WERI-Rb-1 (cell line): ENCODE measurements at places on chromosomes 4 and X.

DNA sequence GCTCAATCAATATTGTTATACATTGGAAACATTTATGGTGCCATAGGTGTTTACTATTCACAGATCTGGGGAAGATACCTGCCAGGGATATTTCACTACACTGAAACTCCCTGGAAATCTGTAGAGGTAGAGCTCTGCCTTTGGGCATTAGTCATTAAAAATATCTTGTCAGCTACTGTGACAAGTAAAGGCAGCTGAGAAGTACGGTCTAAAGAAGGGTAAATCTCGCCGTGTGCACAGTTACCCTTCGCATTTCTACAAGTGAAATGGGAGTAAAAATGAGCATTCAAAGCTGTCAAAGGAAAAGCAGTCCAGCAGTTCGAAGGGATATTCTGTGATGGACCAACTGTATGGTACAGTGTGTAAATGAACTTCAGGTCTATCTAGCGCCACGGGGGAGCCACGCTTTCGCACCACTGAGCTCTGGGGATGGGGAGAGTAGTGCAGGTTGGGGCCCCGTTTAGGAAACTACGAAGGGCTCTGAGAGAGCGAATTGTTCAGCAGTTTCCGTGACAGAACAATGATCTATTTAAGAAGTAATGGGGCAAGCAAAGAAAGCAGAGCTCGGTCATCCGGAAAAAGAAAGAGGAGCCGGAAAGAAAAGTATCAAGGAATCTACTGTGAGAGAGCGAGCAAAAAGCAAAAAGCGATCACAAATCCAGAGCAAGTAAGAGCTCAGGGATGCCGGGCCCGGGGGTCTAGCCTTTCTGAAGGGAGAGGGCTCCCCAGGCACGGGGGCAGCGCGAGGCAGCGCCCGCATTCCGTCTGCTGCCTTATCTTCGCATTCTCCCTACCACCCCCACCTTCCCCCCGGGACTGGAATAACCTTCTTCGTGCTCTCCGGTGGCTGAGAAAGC lies 646 bp downstream of the TIGD4 start:
- peak; percentile 53 for DNase-seq

DNA sequence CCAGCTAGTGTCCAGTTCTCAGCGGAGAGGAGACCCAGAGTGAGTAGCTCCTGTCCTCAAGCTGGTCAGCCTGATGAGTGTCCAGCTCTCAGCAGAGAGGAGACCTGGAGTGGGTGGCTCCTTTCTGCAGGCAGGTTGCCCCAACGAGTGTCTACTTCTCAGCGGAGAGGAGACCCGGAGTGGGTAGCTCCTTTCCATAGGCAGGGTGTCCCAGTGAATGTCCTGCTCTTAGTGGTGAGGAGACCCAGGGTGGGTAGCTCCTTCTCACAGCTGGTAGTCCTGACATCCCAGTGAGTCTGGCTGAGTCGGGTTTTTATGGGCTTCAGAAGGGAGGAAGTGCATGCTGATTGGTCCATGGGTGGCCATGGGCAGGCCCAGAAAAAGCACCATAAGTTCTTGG lies 55.7 kb upstream of the NUDT6 start:
- DNase-seq, result no peak

DNA sequence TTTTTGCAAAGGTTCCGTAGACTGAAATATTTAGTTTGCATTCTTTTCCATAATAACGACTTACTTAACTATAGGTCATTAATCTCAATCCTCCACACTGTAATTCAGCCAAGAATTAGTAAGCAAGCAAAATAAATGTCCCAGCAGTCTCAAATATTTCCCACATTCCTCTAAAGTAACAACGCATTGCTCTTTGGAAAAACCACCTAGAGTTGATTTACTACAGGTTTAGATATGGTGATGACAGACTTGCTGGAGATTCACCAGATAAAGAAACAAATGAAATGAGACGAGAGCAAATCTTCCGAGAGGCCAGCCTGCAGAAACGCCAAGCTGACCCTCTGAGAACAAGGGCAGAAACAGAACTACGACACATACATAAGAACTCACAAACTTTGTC lies 28.9 kb downstream of the TENM3 start:
- DNase-seq, result no peak

DNA sequence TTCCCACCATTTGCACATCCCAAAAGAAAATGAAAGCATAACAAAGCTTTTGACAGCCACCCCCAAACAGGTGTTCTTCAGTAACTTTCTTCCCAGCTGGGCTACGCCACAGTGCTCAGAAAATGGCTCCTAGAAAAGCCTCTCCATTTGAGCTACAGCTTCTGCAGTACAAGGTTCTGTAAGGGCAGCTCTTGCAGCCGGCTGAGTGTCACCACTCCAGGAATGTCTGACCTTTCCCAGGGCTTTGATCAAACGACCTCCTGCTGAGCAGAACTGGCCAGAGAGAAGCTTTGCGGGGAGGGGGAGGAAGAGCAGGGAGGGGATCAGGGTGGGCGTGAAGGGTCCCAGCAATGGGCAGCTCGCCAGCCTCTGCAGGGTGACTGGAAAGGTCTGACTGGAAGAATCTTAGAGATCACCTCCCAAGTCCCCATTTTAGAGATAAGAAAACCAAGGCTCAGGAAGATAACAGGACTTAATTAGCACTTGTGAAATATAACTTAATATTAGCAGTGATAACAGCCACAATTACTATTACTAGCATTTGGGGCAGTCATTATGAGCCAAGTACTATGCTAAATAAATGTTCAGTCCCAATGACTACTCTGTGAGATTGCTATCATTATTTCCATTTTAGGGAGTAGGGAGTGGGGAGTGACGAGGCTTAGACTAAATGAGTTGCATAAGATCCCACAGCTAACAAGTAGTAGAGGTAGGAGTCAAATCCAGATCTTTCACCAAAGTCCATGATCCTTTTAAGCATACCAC lies 51.1 kb downstream of the LEF1 start:
- no peak for DNase-seq

GRCh38 chr4:8340781-8341241 lies 71.3 kb downstream of the HTRA3 start:
- no peak for DNase-seq

DNA sequence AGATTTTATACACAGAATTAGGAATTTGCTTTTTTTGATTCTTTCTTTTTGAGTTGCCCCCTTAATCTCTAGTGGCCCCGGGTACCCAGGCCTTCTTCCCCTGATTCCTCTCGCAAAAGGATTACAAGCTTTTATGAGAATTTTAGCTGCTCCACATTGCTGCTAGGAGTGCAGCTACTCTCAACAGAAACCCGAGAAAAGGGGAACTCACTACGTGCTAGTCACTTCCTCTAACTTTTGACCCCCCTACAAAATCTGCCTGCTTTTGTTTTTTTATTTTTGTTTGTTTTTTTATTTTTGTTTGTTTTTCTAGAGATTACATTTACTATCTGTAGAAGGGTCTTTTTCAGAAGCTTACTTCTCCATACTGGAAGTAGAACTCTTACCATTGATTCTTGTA lies 64.1 kb downstream of the ZNF81 start:
- no peak for DNase-seq

GRCh38 chr4:71186566-71187403 lies 152.0 kb upstream of the SLC4A4 start:
- peak; percentile 47 for DNase-seq
